AG09319 (cell line): ENCODE measurements at places on chromosomes 7 and 10.

- no peak for DNase-seq
Observed at GRCh38 chr10:79181698-79182521, 113.1 kb downstream of the ZMIZ1 start.

DNA sequence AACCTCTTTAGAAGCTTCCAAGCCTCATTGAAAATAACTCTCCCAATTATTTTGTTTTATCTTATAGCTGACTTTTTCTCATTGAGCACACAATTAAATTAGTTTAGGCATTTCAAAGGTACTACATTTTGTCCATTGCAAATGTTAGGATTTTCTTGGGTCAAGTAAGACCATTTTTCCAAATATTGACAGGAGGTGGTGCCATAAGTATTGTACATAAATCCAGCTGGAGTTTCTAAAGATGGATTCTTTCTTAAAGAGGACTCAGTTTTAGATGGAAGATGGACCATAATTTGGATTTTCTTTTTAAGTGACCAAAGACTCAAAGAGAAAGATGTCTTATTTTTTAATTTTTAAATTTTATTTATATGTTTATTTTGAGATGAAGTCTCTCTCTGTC, 12.3 kb upstream of the OPN4 start:
- no peak for DNase-seq

DNA sequence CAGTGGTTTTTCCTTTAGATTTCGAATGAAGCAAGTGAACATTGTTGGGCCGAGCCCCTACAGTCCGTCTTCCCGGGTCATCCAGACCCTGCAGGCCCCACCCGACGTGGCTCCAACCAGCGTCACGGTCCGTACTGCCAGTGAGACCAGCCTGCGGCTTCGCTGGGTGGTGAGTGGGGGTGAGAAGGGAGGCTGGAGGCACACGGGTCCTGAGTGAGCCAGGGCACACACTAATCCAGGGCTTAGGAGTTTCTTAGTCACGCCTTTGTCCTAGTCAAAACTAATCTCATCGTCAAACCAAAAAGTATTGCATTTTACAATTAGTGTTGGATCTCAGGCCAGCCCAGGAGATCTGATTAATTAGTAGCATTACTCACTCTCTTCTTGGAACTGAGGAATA, 568.8 kb upstream of the FOXK1 start:
- no peak for DNase-seq

- DNase-seq, result no peak
Observed at GRCh38 chr10:113219446-113219845, 269.4 kb downstream of the TCF7L2 start.
